NCI-H460 (cell line): ENCODE measurements at places on chromosomes 11 and 22.

DNA sequence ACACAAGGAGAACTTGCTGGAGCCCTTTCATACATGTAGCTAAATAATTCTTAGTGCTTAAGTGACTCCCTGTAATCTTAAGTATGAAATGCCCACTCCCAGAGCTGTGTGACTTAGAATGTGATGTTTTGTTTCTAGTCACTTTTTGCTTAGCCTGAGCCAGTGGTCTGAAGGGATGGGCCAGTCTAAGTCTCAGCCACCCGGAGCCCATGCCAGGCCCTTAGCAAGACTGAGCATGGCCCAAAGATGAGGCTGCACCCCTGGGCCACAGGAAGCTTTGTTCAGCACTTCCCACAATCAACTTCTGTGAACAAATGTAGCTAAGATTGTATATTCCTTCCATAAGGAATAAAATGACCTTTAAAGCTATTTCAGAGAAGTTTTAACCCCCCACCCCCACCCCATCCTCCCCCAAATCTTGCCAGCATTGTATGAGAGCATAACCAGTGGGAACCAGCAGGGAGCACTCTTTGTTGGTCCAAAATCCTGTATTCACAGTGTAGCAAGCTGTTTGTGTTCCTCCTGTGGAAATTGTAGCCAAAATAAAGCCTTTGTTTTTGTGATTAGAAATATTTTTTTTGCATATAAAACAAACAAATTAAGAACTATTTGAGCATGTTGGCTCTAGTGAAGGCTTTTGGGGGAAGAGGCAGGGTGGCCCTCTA lies 73.8 kb upstream of the GAL start:
- DNase-seq, result no peak

DNA sequence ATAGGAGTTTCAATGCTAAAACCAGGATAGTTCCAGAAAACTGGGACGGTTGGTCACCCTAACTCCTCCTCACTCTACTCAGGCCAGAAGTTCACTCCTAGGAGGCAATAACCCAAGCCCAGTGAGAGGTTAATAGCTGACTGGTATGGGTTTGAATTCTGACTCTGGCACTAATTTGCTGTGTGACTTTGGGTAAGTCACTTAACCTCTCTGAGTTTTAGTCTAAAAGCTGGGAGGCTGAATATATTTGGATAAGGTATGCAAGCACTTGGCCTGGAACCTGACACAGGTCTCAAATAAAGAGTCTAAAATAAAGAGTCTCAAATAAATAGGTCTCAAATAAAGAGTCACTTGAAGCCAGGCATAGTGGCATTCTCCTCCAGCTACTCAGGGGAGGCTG lies 6.2 kb upstream of the SEC14L6 start:
- no peak for DNase-seq

DNA sequence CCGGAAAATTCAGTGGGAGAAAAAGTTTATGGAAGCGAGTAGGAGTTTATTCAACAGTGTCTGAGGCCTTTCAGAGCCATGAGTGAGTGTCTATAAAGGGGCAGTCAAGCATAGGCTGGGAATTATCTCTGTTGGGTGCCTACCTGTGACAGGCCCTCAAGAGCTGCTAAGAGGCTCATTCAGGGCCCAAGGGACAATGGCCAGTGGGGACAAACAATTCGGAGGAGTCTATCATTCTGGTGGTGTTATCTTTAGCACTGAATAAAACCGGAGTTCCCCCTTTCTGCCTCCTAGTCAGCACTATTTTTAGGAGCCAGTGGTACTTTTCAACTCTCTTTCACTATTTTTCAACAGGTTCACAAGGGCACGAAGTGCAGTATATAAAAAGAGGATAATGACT lies 89.5 kb upstream of the HTATIP2 start:
- DNase-seq, result no peak

DNA sequence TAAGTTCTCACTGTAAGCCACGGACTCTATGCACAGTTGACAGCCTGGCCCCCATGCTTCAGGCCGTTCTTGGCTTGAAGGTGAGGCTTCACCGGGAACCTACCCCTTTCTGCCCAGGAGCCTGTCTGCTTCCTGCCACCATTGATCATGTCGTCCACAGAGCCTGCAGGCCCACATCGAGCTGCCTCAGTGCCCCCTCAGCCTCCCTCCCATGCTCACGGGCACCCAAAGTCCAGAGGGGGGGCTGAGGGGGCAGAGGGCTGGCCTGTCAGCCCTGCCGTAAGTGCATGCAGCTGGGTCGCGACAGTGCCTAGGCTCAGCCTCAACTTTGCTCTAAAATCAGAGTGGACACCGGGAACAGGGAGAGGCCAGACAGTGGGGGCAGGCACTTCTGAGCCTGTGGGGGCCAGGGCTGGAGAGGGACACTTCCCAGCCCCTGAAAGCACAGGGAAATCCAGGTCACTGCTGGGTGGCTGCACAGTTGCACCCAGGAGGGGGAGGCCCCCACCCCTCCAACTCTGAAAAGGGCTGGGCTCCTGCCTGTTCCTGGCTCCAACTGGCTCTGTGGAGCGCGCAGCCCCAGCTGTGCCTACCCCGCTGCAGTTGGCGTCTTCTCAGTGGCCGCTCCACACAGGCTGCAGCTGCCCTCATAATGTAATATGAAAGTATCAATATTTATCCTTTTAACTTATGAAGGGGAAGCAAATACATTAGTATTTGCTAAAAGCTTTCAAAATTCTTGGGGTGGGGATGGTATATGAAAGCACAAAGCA lies 598.6 kb downstream of the DLG2 start:
- DNase-seq, result no peak

DNA sequence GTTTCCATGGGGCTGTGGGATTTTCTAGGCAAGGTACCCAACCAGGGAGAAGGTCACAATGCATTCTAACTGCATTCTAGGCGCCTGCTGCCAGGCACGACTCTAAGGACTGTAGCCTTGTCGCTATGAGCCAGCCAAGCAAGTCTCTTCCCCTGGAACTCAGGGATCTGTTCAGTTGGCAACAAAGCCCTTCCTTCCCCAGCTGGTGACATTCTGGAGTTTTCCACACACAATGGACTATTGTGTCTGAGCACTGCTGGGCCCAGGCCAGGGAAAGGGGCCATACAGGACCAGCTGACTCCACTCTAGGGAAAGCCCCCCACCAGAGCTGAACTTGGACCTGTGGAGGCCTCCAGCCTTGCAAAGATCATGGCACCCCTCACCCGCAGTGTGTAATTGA lies 116.8 kb downstream of the RRAS2 start:
- DNase-seq, result no peak

- DNase-seq, result no peak
Measured at GRCh38 chr11:62390722-62391121, 28.1 kb upstream of the SCGB1A1 start.

GRCh38 chr11:61690706-61691379 lies 10.7 kb downstream of the DAGLA start:
- no peak for DNase-seq

- no peak for DNase-seq
Measured at GRCh38 chr22:26241361-26241760, 72.1 kb downstream of the SEZ6L start.

DNA sequence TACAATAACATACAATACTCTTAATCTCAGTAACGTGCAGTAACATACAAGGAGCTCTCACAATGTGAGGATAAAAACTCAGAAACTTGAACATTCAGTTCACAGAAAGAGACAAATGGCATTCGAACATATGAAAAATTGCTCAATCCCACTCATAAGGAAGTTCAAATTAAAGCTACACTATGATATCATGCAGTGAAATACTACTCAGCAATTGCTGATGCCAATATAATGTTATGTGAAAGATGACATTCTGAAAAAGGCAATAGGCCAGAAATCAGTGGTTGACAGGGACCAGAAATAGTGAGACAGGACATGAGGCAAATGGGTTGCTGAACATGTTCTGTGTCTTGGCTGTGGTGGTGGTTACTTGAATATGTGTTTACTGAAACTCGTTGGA lies 33.7 kb upstream of the PITPNB start:
- DNase-seq, result no peak

DNA sequence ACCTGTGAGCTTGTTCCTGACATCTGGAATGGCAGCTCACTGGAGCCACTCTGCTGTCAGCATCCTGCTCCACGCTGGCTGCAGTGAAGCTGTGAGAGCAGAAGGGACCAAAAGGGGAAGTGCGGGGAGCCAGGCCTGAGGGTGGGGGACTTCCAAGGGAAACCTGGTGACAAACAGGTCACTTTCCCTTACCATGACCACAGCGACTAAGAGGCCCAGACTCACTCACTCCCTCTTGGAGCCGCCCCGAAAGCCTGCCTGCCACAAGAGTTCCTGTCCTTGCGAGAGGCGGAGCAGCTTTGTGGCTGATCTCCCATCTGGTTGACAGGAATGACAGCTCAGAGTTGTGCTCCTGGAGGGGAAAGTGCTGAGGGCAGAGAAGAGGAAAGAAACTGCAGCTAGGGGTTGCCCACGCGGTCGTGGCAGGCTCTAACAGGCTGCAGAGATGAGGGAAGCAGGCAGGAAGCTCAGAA lies 183.8 kb upstream of the NTM start:
- no peak for DNase-seq

DNA sequence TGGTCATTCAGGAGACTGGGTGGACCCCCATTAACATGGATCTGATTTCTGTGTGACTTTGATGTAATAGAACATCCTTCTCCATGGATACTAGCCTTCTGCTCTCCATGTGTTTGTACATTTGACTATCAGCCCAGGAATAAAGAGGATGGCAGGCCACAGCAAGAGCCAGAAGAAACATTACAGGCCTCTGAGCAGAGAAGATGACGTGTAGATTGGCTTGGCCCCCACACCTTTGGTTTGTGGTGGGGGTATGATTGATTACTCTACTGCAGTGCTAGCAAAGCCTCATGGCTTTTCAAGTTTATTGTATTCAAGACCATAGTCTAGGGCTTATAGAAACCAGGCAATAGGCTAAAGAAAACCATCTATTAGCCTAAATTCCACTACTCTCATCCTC lies 77.0 kb downstream of the GRAMD1B start:
- no peak for DNase-seq
